ENCODE measurements at places on chromosomes 5 and 9.

GRCh38 chr9:110047955-110048402, 160.0 kb downstream of the C9orf152 start:
- no peak for DNase-seq
- H3K4me1 ChIP-seq: peaks cover 20% of the 10 kb centered on the region
- no peaks in the 10 kb centered on the region for H3K27me3 ChIP-seq
- no peak overlapping the region for H3K27ac ChIP-seq
- peak overlapping the region; percentile 31 for H3K4me3 ChIP-seq
- H3K36me3 ChIP-seq: no peaks in the 10 kb centered on the region

GRCh38 chr5:131171276-131171810, 599 bp downstream of the LYRM7 start:
- H3K36me3 ChIP-seq: no peaks in the 10 kb centered on the region
- no peaks in the 10 kb centered on the region for H3K4me1 ChIP-seq
- H3K27ac ChIP-seq: peak overlapping the region; percentile 42
- DNase-seq: no peak
- no peaks in the 10 kb centered on the region for H3K27me3 ChIP-seq

- peaks cover 13% of the 10 kb centered on the region for H3K4me1 ChIP-seq
- no peak overlapping the region for H3K27ac ChIP-seq
- H3K36me3 ChIP-seq: no peaks in the 10 kb centered on the region
These were observed 57.8 kb upstream of the RAI14 start for GRCh38 chr5:34598177-34598794.

DNA sequence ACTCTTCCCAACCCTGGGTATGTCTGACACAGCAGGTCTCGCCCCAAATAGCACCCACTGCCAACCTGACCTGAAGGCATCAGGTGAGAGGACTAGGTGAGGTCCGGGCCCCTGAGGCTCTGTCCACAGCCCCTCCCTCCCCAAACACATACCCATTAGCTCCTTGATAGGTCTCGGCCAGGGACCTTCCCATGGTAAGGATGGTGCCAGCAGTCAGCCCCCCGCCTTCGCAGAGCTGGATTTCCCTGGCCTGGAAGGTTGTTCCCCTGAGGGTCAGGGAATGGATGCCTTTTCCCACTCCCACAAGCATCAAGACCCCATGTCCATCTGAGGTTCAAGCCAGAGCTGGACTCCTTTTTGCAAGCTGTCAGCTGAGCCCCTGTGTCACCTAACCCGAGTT, 2.7 kb downstream of the ENHO start:
- H3K4me3 ChIP-seq: no peak overlapping the region
- peaks cover 4% of the 10 kb centered on the region for H3K27me3 ChIP-seq
- no peak overlapping the region for H3K27ac ChIP-seq
- DNase-seq: no peak
- H3K36me3 ChIP-seq: no peaks in the 10 kb centered on the region

- no peaks in the 10 kb centered on the region for H3K4me1 ChIP-seq
- H3K36me3 ChIP-seq: no peaks in the 10 kb centered on the region
- H3K27me3 ChIP-seq: no peaks in the 10 kb centered on the region
- DNase-seq: no peak
These were observed 123.3 kb upstream of the TMEM161B start for GRCh38 chr5:88391991-88392390.

- H3K27ac ChIP-seq: no peak overlapping the region
- DNase-seq: no peak
- H3K4me1 ChIP-seq: no peaks in the 10 kb centered on the region
- no peak overlapping the region for H3K4me3 ChIP-seq
These were observed 1.6 kb upstream of the DNAH5 start for GRCh38 chr5:13946111-13946510.

GRCh38 chr9:137304383-137305059, 2.5 kb upstream of the NRARP start:
- H3K4me1 ChIP-seq: peaks cover 49% of the 10 kb centered on the region
- no peaks in the 10 kb centered on the region for H3K36me3 ChIP-seq
- H3K27me3 ChIP-seq: no peaks in the 10 kb centered on the region
- DNase-seq: no peak

- H3K36me3 ChIP-seq: no peaks in the 10 kb centered on the region
- H3K27ac ChIP-seq: no peak overlapping the region
- no peaks in the 10 kb centered on the region for H3K27me3 ChIP-seq
- no peak overlapping the region for H3K4me3 ChIP-seq
- DNase-seq: no peak
These were observed 2.1 kb downstream of the RIGI start for GRCh38 chr9:32523910-32524309.

GRCh38 chr5:158032246-158032645, 173.3 kb upstream of the CLINT1 start:
- H3K27ac ChIP-seq: no peak overlapping the region
- no peaks in the 10 kb centered on the region for H3K36me3 ChIP-seq
- peaks cover 18% of the 10 kb centered on the region for H3K27me3 ChIP-seq

- H3K27me3 ChIP-seq: no peaks in the 10 kb centered on the region
- no peak overlapping the region for H3K4me3 ChIP-seq
- no peaks in the 10 kb centered on the region for H3K4me1 ChIP-seq
- H3K27ac ChIP-seq: no peak overlapping the region
- H3K36me3 ChIP-seq: no peaks in the 10 kb centered on the region
These were observed 3.4 kb downstream of the LRRC14B start for GRCh38 chr5:194603-195209.

DNA sequence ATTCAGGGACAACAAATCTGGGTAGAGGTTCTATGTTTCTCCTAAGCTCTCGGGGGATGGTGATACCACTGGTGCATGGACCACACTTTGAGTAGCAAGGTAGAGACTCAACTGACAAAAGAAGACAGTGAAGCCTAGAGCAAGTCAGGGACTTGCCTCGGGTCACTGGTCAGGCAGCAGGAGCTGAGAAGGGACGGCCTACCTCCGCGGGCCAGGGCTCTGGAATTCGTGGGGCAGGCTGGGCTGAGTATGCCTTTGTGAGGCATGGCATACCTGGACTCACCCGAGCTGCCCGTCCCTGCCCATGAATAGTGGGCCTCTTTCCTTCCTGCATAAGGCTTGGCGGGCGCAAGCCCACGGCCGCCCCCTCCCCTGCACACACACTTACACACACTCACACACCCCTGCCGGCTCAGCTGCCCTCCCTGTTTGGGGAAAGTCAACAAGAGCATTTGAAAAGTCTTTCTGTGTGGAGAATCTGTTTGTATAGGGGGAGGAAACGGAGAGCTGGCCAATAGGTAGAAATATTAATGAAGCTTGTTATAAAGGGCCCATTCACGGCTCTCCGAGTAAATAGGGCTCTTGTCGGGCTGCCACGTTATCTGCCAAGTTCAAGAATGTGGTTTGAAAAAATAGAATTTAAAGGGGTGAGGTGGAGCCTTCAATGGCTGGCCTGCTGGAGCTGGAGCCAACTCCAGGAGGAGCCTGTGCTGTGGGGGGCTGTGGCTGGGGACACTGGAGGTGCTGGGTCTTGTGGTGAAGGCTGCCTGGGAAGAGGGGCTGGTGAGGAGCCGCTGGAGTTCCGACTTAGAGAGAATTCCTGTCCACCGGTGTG, 19.1 kb upstream of the KIF12 start:
- DNase-seq: no peak
- peaks cover 17% of the 10 kb centered on the region for H3K27me3 ChIP-seq
- H3K4me1 ChIP-seq: no peaks in the 10 kb centered on the region
- no peak overlapping the region for H3K4me3 ChIP-seq
- H3K36me3 ChIP-seq: no peaks in the 10 kb centered on the region

DNA sequence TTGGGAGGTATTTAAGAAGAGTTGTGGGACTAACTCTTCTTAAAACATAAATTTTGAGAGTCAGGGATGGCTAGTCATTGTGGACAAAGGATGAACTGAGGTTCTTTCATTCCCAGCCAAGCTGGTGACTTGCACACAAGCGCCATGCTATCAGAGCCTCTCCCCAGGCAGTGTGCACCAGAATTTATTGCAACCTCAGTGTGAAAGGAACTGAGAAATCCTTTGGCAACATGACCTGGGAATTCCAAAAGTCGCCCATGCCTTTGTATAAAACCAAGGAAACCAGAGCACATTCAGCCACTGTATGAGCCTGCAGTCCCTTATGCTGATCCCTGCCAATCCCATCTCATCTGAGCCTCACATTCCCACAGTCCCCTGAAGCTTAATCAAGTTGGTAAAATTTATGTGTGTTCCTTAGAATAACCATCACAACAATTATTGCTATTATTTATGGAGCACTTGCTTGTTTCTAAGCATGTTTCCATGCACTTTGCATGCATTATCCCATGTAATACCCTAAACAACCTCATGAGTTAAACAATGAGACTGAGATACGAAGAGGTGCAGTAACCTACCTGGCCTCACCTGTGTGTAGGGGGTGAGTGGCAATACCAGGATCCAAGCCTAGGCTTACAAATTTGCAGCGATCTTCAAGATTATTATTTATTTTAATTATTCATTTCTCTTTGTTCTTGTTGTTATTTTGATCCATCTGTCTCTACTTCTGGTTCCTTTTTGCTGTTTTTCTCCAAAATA, 116.4 kb downstream of the NTRK2 start:
- no peaks in the 10 kb centered on the region for H3K36me3 ChIP-seq
- no peak for DNase-seq

- H3K27me3 ChIP-seq: no peaks in the 10 kb centered on the region
- no peaks in the 10 kb centered on the region for H3K36me3 ChIP-seq
- H3K4me1 ChIP-seq: peaks cover 3% of the 10 kb centered on the region
- no peak for DNase-seq
These were observed 16.2 kb downstream of the LHX6 start for GRCh38 chr9:122212473-122213004.

DNA sequence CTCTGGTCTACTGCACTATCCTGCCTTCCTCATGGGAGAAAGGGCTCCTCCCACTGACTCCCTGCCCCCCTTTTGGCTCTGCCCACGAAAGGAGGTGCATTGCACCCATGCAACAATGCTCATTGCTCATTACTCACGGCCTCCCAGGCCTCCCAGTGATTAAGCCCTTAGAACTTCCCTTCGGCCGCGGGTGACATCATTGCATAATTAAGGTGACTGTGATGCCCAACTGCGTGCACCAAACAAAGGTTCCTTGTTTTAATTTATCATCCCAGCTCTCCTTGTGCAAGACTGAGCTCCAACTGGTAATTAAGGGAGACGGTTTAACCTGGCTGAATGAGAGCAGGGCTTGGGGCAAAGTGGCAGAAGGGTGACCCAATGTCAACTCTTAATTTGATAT, 180.4 kb downstream of the GAS1 start:
- no peak overlapping the region for H3K27ac ChIP-seq
- H3K4me3 ChIP-seq: no peak overlapping the region
- peak; percentile 75 for DNase-seq
- no peaks in the 10 kb centered on the region for H3K4me1 ChIP-seq

GRCh38 chr9:116585896-116586295, 101.2 kb upstream of the TRIM32 start:
- no peaks in the 10 kb centered on the region for H3K27me3 ChIP-seq
- no peak overlapping the region for H3K27ac ChIP-seq
- no peaks in the 10 kb centered on the region for H3K4me1 ChIP-seq

GRCh38 chr5:10913841-10914240, 152.8 kb upstream of the DAP start:
- H3K27me3 ChIP-seq: peaks cover 13% of the 10 kb centered on the region
- H3K36me3 ChIP-seq: no peaks in the 10 kb centered on the region

DNA sequence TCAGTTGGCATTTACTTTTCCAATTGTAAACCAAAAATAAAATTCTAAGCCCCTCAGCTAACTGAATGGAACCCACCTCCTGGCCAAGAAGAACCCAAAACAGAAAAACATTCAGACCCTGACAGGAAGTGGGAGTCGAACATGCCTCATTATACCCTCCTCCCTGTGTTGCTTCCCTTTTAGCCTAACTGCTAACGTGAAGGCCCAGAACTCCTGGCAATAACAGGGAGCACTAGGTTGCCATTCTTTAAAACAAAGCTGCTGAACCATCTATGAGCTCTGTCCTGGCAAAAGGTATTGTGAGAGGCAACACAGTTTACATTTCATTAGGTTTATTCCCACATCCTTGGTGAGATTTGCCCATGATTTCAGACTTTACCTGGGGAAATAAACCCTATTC, 481.4 kb downstream of the CHSY3 start:
- no peaks in the 10 kb centered on the region for H3K27me3 ChIP-seq
- H3K4me1 ChIP-seq: no peaks in the 10 kb centered on the region

GRCh38 chr9:130268521-130269211, 3.1 kb downstream of the HMCN2 start:
- DNase-seq: no peak
- H3K27ac ChIP-seq: no peak overlapping the region
- H3K36me3 ChIP-seq: no peaks in the 10 kb centered on the region
- H3K4me3 ChIP-seq: no peak overlapping the region

DNA sequence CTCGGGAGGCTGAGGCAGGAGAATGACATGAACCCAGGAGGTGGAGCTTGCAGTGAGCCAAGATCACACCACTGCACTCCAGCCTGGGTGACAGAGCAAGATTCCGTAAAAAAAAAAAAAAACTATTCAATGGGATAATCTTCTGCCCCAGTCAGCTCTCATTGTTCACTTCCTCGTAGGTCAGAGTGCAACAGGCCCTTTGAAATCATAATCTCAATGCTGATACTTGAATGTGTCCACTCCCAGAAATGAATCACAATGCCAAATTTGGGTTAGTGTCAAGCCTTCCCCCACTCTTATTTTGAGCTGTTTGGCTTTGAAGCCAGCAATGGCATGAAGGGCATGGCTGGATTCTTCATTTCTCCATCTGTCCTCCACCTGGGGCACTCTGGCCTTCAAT, 610.3 kb upstream of the KLF4 start:
- H3K27ac ChIP-seq: no peak overlapping the region
- no peaks in the 10 kb centered on the region for H3K36me3 ChIP-seq
- peaks cover 35% of the 10 kb centered on the region for H3K4me1 ChIP-seq

GRCh38 chr9:127495884-127496555, 44.7 kb downstream of the LRSAM1 start:
- H3K4me1 ChIP-seq: no peaks in the 10 kb centered on the region
- H3K36me3 ChIP-seq: no peaks in the 10 kb centered on the region
- DNase-seq: no peak
- H3K27me3 ChIP-seq: no peaks in the 10 kb centered on the region
- H3K4me3 ChIP-seq: no peak overlapping the region

DNA sequence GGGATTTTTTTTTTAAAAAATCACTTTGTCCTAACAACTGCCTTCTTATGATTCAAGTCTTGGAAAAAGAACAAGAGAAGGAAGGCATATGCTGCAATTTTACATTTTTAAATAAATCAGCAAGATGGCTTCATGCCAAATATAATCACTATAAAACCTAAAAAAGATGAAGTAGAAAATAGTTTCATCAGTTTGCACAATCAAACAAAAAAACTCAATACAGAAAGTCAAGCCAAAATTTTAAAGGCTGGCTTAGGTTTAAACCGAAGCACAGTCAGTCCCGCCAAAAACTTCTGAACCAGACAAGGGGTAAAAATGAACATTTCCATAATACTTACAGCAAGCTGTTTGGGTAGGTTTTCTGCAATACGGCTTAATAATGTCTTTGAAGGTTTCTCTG, 57.3 kb downstream of the ZFR start:
- H3K4me1 ChIP-seq: no peaks in the 10 kb centered on the region
- no peak for DNase-seq
- no peak overlapping the region for H3K27ac ChIP-seq
- H3K36me3 ChIP-seq: peaks cover 65% of the 10 kb centered on the region
- no peaks in the 10 kb centered on the region for H3K27me3 ChIP-seq
- H3K4me3 ChIP-seq: no peak overlapping the region

- no peak overlapping the region for H3K27ac ChIP-seq
- DNase-seq: no peak
- H3K4me3 ChIP-seq: no peak overlapping the region
- H3K27me3 ChIP-seq: no peaks in the 10 kb centered on the region
- no peaks in the 10 kb centered on the region for H3K4me1 ChIP-seq
These were observed 100.0 kb upstream of the PLCXD3 start for GRCh38 chr5:41610386-41610785.

All from HCT116 (cell line).